ENCODE measurements at places on chromosomes 7 and 10.

GRCh38 chr10:77240041-77240652 lies 397.5 kb downstream of the KCNMA1 start:
- no peak for DNase-seq

- no peak for DNase-seq
Observed at GRCh38 chr7:25739143-25739542, 412.9 kb upstream of the NFE2L3 start.

GRCh38 chr10:49089152-49089551 lies 26.2 kb downstream of the VSTM4 start:
- no peak for DNase-seq

DNA sequence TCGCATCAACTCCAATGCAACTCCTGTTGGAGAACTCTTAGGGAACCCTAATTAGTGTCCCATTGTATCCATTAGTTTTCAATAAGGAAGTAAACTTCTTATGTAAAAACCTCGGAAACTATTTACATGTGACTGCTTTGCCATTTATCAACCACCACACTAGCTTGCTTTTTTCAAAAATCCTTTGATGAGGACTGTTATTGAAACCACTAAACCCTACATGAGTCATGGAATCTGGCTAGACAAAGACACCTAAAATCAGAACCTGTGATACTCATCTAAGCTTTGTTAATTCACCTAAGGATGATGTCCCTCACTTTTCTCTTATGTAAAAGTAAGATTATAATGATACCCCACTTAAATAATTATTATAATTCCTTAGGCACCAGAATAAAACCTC lies 414.1 kb upstream of the ETV1 start:
- DNase-seq: no peak

- DNase-seq: no peak
Observed at GRCh38 chr7:29207162-29207801, 12.7 kb downstream of the CHN2 start.

DNA sequence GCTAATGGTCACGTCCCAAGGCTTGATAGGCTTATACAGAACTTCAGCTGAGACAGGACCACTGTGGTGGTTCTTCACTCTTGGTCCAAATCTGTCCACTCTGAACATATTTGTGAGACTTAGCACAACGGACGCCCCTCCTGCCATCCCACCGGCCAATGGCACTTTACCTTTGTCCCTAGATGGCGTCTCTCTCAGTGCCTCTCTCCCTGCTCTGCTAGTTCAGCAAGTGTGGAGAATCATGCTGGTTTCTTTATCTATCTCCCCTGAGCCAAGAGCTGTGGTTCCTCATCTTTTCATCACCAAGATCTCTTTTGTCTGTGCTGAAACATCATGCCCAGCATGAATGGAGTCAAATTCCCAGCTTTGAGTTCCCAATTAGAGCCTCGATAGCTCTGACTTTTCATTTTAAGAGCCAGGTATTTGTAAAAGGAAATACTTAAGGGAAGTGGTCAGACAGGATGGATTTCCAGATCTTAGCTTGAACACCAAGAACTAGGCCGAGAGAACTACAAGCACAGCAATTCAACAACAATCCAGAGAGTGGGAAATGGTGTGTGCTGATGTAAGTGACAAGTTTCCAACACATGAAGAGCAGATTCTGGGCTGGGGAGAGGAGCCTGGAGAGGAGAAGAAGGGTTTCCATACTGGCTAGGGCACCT lies 69.5 kb downstream of the ZNF800 start:
- DNase-seq: no peak

GRCh38 chr7:45174966-45175765 lies 17.6 kb downstream of the RAMP3 start:
- DNase-seq: no peak

GRCh38 chr10:90470966-90471365 lies 386.9 kb downstream of the HTR7 start:
- DNase-seq: no peak

- DNase-seq: no peak
Observed at GRCh38 chr7:1669064-1669951, 769 bp upstream of the ELFN1 start.

DNA sequence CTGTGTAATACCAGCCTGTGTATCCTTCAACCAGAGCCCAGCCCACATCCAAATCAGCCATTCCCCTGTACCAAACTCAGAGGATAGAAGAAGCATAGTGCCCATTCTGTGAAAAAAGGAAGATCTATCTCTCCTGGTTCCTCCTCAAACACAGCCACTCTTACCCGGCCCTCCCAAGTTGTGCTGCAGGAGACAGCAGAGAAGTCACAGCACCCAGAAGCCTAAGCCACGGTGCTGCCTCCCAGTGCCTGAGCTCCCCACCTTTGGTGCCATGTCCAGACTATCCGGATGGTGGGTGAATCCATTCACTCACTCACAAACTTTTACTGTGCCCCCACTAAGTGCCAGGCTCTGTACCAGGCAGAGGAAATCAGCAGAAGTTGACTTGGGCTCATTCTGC lies 166.0 kb upstream of the ZMIZ1 start:
- DNase-seq: no peak

GRCh38 chr10:77245953-77246352 lies 391.7 kb downstream of the KCNMA1 start:
- no peak for DNase-seq

- DNase-seq: peak; percentile 62
Observed at GRCh38 chr7:1555046-1555812, 776 bp downstream of the TMEM184A start.

DNA sequence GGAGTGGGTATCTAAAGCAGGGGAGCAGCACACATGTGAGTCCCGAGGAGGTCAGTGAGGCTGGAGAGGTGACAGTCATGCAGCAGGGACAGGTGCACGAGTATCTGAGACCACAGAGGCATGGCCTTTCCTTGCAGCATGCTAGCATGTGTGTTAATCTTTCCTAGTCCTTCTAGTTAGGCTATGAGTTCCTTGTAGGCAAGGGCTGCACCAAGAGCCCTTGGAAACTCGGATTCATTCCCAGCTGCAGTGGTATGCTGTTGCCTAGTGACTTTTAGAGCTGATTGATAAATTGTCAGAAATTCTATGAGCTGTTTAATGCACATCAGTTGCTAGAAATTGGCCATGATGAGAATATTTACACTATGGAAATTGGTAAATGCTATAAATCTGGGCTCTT lies 132.0 kb downstream of the SORCS3 start:
- DNase-seq: no peak

DNA sequence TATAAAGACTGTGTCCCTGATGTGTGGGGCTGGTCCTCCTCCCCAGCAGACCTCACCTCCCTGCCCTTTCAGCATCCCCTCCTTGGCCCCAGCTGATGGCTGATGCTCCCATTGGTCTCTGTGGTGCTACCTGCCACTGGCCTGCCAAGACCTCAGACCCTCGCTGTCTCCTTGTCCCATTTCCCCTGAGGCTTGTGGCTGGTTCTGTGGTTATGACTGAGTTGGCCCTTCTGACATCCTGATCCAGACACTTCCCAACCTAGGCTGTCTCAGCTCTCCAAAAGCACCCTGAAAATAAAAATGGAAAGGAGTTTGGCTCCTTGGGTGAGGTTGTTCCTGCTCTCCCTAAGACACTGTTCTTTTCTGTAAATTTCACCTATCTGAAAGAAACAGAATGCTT lies 214.2 kb downstream of the RPS24 start:
- DNase-seq: no peak

GRCh38 chr7:35037211-35037525 lies at the start of gene DPY19L1:
Gene DPY19L1, minus strand, starts transcription at chr7:35037485. Its CDS starts 91 bp downstream, at chr7:35037394.
- no peak for DNase-seq

DNA sequence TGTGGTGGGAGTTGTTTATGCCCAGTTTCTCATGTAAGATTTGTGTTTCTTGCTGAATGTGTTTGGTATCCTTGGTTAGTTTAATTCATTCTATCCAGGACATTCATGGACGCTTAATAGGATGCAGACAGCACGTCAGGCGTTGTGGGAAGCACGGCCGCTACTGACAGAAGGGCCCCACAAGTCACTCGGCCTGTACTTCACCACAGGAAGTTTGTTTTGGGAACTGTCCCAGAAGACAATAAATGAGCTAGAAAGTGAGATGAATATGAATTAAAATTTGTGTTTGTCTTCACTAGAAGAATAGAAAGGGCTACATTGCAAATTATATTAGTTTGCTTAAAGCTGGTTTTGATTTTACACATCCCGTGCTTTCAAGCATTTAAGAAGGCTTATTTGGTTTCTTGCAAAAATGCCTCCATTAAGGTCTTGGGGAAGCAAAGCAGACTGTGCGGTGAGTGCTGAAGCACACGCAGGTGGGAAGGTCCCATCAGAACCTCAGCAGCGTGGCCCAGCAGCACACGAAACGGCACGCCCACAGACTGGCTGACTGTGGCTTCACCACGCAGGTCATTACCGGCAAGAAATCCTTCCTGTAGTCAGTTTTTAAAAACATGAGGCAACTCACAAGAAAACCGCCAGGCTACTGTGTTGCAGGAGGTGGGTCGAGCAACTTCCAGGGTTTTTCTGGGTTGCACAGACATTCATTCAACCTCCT lies 74.1 kb downstream of the VIPR2 start:
- peak; percentile 8 for DNase-seq

- peak; percentile 36 for DNase-seq
Observed at GRCh38 chr10:35563261-35563891, 41.8 kb upstream of the GJD4 start.

DNA sequence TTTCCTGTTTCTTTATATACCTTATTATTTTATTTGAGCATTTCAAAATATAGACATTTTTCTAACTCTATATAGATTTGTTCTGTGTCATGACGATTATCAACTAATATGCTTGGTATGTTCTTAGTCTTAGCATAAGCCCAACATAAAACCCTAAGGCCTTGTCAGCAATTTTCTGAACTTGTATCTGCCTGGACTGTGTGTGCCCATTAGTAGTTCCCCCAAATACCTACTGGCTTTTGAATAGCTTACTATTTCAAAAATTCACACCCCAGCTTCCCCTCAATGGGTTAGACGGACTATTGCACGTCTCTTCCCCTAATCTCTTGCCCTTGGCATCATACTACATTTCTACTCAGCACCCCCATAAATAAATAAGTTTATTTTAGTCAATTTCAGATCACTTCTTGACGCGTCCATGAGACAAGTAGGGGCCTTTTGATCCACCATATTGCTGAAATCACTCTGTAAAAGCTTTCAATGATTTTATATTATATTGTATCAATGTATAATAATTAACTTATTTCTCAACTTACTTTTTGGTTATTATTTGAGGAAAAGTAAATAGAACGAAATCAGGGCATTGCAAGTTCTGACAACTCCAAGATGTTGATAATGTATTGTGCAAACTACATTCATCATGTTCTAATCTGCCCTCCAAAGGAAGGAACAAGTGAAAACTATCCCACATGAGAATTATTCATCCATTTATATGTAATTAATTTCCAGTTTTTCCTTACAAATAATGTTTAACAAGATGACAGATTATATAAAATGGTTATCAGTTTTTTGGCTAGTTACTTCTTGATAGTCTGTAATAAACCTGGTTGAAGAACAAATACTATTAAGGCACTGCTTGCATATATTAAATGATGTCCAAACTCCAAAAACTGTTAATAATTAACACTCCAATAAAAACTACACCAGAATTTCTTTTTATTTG lies 1.1 kb upstream of the AKR1C3 start:
- no peak for DNase-seq

GRCh38 chr10:97880109-97880508 lies 30.5 kb downstream of the GOLGA7B start:
- DNase-seq: no peak

GRCh38 chr10:60309891-60310290 lies 79.8 kb downstream of the ANK3 start:
- DNase-seq: no peak

DNA sequence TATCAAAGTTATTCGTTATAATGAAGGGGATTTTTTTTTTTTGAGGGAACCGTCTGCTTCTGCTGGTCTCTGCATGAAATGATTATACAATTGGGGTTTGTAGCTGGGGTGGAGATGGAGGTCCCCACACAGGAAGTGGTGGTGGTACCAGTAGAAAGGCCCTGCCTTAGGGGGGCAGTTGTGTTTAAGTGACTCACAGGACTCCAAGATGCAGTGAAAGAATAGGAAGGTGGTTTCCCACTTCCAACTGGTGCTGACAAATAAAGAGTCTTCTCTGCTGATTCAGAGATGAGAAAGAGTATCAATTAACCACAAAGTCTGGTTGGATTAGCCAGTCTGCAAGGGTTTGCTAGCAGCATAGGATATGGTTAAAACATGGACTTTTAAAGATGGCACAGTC lies 376.0 kb downstream of the SORCS3 start:
- DNase-seq: no peak

GRCh38 chr10:31871266-31872065 lies 57.2 kb downstream of the ARHGAP12 start:
- DNase-seq: no peak

GRCh38 chr10:24992512-24993133 lies 23.3 kb downstream of the ENKUR start:
- DNase-seq: no peak

DNA sequence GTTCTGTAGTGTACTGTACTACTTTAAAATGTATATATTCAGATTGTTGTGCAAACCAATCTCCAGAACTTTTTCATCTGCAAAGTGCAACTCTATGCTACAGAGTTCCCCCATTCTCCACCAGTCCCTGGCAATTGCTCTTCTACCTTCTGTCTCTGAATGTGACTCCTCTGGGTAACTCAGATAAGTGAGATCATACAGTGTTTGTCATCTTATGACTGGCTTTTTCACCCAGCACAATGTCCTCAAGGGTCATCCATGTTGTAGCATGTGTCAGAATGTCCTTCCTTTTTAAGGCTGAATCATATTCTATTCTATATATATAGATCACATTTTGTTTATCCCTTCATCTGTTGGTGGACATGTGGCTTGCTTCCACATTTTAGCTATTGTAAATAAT lies 10.8 kb downstream of the SLIT1 start:
- DNase-seq: no peak

- no peak for DNase-seq
Observed at GRCh38 chr7:80257756-80258155, 123.1 kb downstream of the GNAI1 start.

DNA sequence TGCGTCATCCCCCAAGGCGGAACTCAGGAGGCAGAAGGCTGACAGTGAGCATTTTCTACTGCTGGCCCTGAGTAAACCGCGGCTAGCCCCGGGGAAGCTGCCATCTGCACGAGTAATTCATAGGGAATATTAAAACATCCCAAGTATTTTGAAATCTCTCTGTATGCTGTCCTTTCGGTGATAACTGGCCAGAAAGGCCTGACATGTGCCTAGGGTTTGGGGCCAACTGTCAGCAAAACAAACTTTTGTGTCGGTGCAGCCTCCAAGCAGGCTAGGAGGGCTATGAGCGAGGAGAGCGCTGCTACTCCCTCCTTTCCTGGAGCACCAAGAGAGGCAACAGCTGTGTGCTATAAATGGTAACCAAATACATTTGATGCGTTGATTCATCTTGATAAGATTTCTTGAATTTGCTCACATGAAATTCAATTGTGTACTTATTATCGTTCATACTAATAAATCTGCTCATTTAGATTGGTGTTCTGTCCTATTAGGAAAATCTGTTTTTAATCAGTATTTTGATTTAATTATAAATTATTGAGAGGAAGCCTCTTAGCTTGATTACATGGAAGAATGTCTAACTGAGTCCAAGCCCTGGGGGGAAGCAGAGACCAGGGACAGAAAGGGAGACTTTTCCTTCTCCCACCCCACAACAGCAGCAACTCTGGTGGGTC lies 124.4 kb upstream of the NPS start:
- no peak for DNase-seq

GRCh38 chr7:78020136-78020873 lies 221.7 kb downstream of the PHTF2 start:
- DNase-seq: peak; percentile 48
